Transverse colon (tissue), 4 donors: ENCODE measurements at places on chromosomes 16 and 17. TPM values are rescaled to one million over a fixed set of nuclear protein-coding genes. Genes with fewer than 3 reads are reported as not detected.

DNA sequence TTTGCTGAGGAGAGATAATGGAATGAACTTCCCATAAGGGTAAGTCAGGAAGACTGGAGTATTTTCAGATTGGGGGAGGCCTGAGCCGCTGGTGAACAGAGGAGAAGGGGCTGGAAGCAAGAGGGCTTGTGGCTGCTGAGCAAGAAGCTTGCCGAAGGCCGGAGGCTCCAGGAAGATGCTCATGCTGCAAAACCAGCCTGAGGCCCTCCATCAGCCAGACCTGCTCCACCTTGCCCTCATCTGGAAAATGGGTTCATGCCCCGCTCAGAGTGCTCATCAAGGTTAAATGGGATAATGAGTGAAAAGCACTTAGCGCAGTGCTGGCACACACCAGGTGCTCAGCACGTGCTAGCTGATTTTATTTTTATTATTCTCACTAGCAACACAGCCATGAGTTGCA lies 5.5 kb upstream of the ASGR1 start:
- DNase-seq = no peak

DNA sequence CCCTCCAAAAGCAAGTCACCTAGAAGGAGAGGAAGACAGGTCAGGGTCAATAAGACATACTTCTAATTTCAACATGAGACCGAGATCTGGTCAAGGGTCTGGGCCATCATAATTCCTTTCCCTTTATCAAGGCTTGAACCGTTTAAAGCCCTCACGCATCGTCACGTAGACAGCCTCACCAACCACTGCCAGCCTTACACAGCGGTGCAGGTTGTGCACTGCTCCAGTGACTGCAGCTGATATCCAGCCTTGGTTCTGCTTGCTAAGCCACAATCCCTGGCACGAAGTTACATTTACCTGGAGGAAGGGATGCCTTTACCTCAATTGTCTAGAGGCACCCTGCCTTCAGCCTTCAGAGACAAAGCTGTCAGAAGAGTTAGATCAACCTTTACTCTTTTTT lies 85.1 kb downstream of the MYH11 start:
- DNase-seq = no peak

Gene OSBPL7
- 85.7 TPM for total RNA-seq

DNA sequence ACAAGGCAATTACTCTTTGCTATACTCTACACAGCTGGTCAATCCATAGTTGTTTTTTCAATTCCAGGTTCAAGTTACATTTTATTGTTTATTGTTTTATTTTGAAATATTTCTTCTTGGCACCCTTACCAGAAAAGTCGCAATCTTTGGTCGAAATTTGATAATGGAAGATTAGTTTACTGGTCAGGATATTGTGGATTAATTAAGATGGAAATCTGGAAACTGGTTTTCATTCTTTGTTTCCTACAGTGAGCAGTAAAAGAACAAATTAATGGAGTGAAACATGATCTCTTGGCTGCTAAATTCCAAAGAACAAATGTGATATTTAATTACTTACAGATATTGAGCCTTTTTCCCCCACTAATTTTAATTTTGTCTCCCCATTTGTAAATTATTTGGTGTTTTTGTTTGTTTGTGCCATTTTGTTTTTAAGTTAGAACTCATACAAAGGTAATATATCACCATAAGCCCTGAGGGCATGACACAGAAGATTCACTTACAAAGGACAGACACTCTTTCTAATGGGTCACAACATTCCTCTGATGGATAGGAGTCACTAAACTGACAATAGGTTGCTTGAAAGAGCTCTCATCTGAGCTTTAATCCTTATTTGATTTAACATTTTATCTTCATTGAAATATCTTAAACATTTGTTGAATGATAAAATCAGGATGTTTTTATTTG lies 700.2 kb downstream of the KCNJ2 start:
- DNase-seq = no peak

DNA sequence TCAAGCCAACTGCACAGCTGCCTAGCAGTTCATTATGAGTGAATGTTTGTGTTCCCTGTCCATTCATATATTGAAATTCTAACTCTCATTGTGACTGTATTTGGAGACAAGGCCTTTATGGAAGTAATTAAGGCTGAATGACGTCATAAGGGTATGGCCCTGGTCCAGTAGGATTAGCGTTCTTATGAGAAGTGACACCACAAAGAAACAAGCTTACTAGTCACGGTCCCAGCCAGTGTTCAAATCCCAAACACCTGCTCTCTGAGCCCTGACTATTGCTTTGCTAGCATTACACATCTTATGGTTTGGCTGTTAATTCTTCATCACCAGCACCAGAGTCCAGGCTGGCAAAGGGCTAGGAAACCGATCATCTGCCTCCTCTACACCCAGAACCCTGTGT lies 2.2 kb downstream of the ZNF668 start:
- no peak for DNase-seq
